ENCODE measurements at places on chromosomes 1 and 21.
A peak's percentile ranks its signal among the peaks of the same experiment; 100 is the strongest.

GRCh38 chr1:207956986-207957385 is 46.1 kb upstream of the CD34 start:
- no peak for DNase-seq

DNA sequence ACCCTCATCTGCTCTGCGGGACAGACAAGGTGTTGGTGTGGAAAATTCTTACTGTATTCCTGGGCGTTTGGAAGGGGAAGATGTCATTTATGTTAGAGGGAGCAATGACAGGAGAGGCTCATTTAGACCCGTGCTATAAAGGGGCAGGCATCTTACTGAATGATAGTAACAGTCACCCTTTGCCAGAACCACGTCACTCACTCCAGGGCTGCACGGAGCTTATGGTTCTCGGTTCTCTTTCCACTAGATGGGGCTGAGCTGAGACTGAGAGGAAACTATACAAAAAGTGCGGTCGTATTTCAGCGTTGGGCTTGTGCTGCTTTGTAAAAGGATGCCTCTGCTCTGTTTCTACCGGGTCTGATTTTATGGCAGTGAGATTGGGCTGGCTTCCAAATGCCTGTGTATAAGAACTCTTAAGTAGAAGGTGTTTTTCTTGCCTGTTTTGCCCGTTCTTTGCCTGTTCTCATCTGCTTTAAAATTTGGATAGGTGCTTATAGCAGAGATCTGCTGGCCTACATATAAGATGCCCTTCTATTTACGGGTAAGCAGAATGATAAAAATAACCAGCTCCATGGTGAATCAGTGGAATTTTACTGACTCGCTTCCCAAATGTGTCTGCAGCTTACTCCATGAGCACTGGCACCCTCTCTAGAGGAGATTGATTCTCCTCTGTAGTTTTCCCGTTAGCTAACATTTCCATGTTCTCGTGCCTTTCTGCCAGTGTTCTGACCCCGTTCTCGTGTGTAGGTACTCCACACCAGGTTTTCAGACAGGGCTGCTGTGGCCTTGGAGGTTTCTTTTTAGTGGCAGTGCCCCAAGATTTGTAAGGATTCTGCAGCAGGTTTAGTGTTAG is 55.9 kb downstream of the MRPS6 start:
- DNase-seq: peak; percentile 72

GRCh38 chr1:43379476-43379875 is 10.1 kb downstream of the MED8 start:
- no peak for DNase-seq

DNA sequence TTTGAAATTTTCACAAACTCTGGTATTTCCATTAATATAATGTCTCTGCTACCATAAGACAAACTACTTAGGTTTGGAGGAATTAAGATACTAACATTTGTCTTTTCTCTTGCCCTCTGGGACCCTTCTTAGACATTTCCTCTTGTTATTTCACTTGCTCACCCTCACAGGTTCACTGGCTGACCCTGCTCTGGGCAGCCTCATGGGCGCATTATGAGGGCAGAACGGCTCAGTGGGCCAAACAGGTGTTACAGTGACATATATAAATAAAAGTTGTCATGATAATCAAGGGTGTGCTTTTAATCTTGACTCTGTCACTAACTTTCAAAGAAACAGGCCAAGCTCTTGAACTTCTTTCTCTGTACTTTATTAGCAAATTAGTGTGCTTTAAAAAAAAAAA is 46.5 kb downstream of the ZNHIT6 start:
- no peak for DNase-seq

- DNase-seq: peak; percentile 61
Measured at GRCh38 chr1:89633248-89633799, 404 bp downstream of the LRRC8C start.

Measured in activated T-helper 1 cell treated with anti-CD3 and anti-CD28 coated beads, Interleukin-12 subunit alpha, Interleukin-12 subunit beta, Interleukin-2, Interleukin-4 antibody, amounts not matched to agents 30 ng/mL and 10 ng/mL and 1 ng/mL, durations not matched to agents 14 hours and 24 hours and 36 hours (primary cell).